Lung (tissue), 17 donors: ENCODE measurements at places on chromosomes 1 and 21. TPM values are rescaled to one million over a fixed set of nuclear protein-coding genes. Genes with fewer than 3 reads are reported as not detected.
A peak's percentile ranks its signal among the peaks of the same experiment; 100 is the strongest.

GRCh38 chr1:117683571-117684285 is 77.9 kb downstream of the TENT5C start:
- DNase-seq, result no peak

GRCh38 chr1:201714542-201715329 is 114.2 kb upstream of the IPO9 start:
- DNase-seq, result peak; percentile 60

DNA sequence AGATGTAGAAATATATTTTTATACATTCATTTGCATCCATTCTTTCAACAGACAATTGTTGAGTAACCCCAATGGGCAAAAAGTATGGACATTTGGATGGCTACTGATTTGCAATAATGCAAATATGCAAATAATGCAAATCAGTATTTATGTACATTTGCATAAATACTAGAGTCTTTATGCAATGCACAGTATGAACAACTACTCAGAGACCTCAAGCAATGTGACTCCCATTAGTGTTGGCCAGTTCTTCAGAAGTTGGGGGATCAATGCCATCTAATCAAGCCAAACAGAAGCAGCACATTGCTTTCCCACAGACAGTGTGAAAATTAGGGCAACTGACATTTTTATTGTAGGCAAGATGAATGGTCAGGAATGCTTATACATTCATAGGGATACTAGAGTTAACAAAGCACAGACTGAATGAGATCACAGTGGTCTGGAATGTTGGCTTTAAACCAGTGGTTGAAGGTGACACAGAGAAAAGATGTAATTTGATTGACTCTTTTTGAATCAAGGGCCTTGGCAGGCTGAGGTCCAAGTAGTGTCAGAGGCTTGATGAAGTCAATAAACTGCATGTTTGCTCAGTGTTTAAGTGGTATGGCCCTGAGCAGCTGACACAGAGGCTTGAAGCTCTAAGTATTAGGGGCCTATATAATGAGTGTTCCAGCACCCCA is 256.6 kb downstream of the CTH start:
- DNase-seq, result peak; percentile 11

GRCh38 chr21:34008618-34009017 is 64.8 kb upstream of the MRPS6 start:
- no peak for DNase-seq

GRCh38 chr1:17513131-17513530 is 26.4 kb upstream of the ARHGEF10L start:
- DNase-seq, result no peak

- DNase-seq, result no peak
Observed at GRCh38 chr1:89121641-89122040, 4.3 kb downstream of the GBP2 start.

DNA sequence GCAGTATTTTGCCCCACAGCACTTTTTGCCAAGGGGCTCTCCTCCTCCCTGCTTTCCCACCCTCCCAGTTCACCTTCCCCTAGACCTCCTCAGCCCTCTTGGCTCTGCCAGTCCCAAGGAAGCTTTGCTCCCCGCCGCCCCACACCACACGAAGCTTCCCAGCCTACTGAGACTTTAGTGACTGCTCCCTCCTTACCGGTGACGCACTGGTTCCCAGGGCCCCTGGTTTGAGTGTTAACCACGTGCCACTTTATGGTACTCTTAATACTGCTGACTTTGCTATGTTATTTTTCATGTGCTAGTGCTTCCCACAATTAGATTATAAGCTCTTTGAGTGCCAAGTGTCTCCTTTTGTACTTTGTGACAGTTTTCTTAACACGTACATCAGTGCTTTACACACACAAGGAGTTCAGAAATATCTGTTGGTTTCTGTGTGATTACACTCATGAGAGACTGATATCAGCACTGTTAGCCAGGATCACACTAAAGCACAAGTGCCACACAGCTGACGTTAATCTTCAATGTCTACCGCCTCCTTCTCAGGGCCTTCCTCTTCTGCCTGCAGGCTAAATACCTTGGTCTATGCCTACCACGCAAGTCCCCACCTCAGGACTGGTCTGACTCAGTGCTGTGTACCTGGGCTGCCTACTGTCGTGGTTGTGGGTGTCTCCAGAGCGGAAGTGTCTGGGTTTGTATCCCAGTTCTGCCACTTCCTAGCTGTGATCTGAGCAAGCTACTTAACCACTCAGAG is 61.0 kb downstream of the DNTTIP2 start:
- DNase-seq, result peak; percentile 16

GRCh38 chr1:42924851-42925760 is 33.6 kb downstream of the SLC2A1 start:
- no peak for DNase-seq

Gene MFSD2A
- 149 TPM for total RNA-seq

Gene TINAGL1
- total RNA-seq, result 89.4 TPM

Gene NEK2
- total RNA-seq, result 0.61 TPM

Gene VTCN1
- total RNA-seq, result 3.0 TPM

Gene GPBP1L1
- total RNA-seq, result 153 TPM

Gene CCDC27
- total RNA-seq, result not detected

Gene CLDN17
- not detected for total RNA-seq

Gene CELA2B
- total RNA-seq, result 0.63 TPM
